Cortex of kidney (tissue), 1 donor: ENCODE measurements at places on chromosomes 13 and 19.

DNA sequence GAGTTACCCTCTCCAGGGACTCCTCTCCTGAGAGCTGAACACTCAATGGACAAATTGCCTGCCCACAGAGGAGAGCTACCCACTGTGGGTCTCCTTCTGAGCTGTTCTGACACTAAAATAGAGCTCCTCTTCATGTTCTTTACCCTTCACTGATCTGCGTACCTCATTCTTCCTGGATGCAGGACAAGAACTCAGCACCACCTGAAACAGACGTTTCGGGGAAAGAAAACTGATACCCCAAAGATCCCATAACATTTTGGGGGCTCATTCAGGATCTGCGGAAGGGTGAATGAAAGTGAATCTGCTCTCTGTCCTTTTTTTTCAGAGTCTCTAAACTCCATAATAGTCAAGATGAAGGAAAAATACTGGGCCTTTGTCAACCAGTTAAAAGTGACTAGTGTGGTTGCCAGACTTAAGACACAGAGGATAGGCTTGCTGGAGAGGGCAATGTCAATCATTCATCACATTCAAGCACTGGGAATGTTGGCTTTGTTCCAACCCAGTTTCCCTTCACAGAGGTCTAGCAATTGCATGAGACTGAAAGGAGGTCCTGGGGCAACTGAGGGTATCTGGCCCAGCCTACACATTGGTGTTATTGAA is 136.7 kb upstream of the SLITRK6 start:
- no peak for DNase-seq

- no peak for DNase-seq
Observed at GRCh38 chr19:36252047-36252446, 37.1 kb downstream of the ZNF146 start.

- DNase-seq: no peak
Observed at GRCh38 chr13:106491463-106491862, 44.0 kb downstream of the EFNB2 start.

- DNase-seq: no peak
Observed at GRCh38 chr19:15197942-15198341, 2.9 kb downstream of the NOTCH3 start.

DNA sequence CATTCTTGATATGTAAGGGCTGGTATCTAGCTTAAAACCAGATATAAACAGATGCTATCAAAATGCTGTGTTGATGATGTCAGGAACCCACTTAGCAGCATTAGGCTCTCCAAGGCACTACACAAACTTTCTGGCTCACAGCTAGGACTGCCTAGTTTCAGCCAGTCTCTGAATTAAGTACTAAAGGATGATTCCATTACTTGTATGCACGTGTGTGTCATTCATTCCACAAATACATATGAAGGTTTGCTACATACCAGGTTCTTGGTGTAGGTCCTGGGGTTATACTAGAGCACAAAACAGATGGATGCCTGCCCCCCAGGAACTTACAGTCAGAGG is 151.5 kb downstream of the RGCC start:
- DNase-seq: no peak

- DNase-seq: no peak
Observed at GRCh38 chr13:102721800-102722231, 27.0 kb upstream of the METTL21C start.

GRCh38 chr13:41597348-41598041 is 140.1 kb downstream of the RGCC start:
- no peak for DNase-seq
